CD8-positive, alpha-beta memory T cell (primary cell): ENCODE measurements at places on chromosomes 3 and 15.

- no peak for DNase-seq
Measured at GRCh38 chr3:9846231-9846630, 2.4 kb upstream of the RPUSD3 start.

DNA sequence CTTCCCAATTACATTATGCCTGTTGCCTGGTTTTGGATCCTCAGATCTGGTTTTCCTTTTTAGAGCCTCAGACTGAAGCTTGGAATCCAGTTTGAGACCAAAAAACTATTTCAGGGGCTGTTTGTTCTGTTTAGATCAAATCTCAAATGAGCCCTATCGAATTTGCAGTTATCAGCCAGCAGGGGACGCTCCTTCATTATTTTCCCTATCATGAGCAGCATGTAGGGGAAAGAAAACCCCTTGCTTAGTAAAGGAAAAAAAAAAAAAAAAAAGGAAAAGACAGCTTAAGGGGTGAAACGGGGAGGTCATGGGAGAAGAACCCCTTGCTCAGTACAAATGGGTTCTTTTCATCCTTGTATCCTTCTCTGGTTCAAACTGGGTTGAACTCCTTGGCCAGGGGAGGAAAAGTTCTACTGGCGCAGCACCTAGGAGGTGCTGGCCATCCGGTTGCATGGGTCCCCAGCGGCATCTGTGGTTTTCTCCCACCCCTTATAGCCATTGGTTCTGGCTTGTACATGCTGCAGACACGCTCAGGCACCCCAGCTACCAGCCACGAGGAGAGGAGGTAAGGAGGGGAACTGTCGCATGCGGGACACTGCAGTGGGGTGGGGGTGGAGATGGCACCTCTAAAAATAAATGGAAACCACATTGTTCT is 1375.1 kb upstream of the ALCAM start:
- no peak for DNase-seq

GRCh38 chr3:166489826-166490225 is 652.6 kb upstream of the BCHE start:
- DNase-seq: no peak

DNA sequence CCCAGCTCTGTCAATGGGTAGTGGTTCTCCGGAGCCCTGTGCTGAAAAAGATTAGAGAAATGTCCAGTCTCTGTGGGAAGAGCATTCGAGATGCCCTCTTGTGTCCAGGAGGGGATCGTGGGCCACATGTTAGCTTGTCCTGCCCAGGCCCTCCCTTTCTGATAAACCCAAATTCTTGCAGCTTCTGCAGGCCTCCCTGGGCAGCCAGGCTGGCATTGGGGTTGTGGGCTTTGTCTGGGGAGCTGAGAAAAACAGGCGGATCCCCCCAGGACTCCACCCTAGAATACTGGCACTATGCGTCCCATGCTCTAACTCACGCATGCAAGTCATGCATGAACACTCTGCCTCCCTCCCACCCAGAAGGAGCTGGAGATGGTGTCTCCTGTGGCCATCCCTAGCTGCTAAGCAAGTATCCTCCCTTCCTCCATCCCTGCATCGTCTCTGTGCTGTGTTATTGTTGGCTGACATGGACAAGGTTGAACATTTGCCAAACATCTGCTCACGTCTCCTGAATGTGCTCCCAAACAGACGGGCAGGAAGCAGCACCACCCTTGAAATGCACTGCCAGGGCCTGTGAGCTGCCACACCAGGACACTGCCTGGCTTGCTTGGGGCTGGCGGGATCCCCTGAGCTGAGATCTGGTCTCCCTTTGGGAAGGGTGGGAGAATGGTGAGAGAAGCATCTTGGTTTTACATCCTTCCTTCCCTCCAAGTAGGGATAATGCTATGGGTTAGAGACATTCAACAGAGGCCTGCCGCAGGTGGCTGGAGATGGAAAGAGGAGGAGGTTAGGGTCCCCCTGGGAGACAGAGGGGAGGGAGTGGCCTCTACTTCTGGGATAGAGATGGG is 26.5 kb downstream of the CFAP161 start:
- no peak for DNase-seq

- no peak for DNase-seq
Measured at GRCh38 chr3:72220946-72221345, 436.0 kb upstream of the PROK2 start.

DNA sequence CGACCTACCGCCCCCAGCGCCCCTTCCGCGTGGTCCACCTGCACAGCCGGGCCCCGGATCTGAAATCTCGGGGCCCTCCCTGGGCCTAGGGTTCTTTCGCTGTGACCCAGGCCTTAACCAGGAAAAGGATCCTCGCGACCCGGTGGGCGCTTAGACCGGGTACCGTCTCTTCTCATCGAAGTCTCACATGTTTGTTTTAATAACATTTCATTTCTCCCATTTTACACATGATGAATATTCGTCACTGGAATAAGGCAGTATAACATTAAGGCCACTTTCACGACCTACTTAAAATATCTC is 277 bp upstream of the DALRD3 start:
- no peak for DNase-seq

GRCh38 chr3:105401691-105402149 is 35.0 kb downstream of the ALCAM start:
- no peak for DNase-seq

DNA sequence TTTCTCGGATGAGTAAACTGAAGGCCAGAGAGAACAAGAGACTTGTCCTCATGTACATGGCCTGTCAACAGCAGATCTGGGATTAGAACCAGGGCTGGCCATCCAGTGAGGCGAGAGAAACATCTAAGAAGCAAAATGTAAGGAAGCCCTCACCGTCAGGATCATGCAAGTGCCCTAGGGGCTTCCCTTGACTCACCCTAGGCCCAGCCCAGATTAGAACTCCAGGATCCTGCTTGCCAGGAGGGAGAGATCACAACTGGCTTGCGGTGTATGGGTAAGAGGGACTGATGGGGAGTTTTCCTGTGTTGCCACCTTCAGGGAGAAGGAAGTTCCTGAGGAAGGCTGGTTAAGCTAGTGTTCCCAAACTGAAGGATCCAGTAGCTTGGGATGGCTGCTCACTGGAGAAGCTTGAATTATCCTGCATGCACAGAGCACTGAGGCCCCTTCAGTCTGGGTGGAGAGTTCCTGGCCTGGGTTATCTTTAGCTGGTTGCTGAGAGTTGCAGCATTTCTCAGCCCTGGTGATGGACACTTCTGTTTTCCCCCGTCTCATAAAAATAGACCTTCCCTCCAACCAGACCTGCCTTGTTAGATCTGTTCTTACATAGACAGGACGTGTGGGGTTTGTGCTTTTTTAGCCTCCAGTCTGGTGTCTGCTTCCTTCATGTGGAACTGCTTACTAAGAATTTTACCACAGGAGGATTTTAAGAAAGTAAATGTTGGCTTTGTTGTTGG is 28.2 kb upstream of the XIRP1 start:
- no peak for DNase-seq

- DNase-seq: peak; percentile 97
Measured at GRCh38 chr3:179562591-179563270, at the start of gene ACTL6A. Gene ACTL6A (plus strand): TSS chr3:179562926. CDS start chr3:179563093, 167 bp downstream.

DNA sequence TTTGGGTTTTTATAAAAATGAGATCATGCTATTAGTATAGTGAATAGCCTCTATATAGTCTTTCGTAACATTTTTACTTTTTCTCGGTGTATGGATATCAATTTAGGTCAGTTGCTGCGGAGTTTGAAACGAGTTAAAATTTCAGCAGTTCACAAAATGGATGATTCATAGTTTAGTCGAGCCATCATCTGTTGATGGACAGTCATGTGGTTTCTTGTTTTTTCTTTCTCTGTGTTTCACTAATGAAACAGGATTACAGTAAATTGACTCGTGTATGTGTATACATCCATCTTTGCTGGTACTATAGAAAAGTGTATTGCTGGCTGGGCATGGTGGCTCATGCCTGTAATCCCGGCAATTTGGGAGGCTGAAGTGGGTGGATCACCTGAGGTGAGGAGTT is 106.8 kb downstream of the IGF1R start:
- DNase-seq: no peak

GRCh38 chr15:68389936-68390817 is 41.8 kb downstream of the ITGA11 start:
- no peak for DNase-seq

DNA sequence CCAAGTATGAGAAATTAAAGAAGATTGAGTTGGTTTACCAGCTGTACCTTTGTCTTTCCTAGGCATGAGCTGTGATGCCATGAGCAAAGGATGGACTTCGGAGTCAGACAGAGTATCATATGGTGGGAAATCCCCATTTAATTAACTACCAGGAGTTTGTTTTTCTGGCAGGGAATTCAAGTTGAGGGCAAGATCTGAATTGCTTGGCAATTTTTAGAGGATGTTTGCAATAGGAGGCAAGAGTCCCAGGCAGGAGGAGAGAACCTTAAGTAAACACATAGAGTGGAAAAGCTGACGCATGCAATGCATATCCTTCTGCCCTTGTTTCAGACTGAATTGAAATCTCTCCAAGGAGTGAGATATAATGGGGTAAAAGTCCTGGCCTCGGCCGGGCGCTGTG is 569.7 kb upstream of the MDFIC2 start:
- DNase-seq: no peak

DNA sequence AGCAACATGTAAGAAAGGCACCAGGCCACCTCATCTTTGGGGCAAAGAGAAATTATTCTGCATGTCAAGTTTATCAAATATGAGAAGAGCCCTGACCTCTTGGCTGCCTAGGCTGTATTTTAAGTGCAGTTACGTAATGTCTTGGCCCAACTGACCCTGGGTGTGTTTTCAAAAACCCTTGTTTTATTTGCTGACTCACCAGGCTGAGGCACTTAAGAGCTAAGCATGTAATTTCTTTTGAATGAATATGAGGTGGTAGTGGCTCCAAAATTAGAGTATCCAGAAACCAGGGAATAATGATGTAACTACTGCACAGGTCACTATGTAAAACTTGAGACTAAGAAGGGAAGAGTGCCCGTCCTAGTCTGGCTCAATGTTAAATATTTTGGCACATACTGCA is 24.3 kb downstream of the PGPEP1L start:
- DNase-seq: no peak

DNA sequence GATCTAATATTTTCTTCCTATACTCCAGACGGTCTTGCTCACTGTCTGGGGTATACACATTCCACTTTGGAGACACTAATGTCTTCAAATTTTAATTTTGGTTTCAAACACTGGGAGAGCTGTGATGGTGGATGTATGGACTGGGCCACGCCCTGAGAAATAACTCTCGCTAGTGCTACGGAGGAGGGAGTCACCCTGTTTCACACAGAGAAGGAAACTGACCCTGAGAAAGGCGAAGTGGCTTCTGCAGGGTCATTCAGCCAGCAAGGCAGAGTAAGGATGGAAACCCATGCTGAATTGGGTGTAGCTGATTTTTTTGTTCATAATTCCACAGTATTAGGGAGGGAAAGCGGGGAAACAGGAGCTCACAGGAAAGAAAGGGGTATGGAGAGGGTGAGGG is 8.6 kb upstream of the SKIC8 start:
- DNase-seq: no peak

DNA sequence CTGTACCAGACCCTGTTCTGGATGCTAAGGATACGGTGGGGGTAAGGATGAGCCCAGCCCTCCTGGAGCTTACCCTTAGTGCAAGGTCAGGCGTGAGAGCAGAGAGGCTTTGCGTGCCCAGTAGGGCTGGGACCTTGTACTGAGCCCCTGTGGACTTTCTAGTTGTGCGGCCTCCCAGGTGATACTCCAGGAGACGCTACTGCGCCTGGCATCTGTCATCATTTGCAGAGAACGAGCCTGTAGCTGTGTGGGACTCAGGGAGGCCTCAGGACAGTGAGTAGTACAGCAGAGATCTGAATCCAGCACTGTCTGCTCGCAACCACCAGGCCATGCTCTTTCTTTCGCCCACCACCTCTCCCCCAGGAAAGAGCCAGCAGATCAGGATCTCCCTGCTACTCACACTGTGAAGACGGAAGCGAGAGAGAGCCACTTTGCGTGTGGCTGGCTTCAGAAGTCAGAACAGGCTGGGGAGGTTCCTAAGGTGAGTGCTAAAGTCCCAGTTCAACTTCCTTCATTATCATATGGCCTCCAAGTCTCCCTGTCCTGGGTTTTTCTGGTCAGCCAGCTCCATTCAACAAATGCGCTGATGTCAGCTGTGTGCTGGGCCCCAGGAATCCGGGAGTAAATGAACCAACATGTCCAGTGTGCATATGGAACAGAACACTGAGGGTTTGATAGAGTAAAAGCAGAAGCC is 38.2 kb upstream of the ITGA11 start:
- no peak for DNase-seq

DNA sequence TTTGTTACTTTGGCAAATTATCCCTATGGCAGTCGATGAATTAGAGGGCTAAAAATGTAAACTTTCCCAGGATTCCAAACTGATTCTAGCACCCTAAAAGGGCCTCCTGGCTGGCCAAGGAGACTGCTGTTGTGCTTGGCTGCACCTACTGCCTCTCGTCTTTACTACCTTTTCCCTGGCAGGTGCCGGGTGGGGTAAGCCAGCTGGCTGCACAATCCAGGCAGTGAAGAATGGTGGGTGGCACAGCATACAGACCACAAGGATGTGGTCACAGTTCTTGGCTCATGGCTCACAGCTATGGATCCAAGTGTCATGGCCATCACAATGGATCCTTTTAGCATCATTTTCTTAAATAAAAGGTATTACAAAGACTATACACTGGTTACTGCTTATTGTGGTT is 20.7 kb upstream of the SLC25A26 start:
- DNase-seq: no peak

GRCh38 chr3:120420360-120420759 is 30.4 kb downstream of the FSTL1 start:
- no peak for DNase-seq

DNA sequence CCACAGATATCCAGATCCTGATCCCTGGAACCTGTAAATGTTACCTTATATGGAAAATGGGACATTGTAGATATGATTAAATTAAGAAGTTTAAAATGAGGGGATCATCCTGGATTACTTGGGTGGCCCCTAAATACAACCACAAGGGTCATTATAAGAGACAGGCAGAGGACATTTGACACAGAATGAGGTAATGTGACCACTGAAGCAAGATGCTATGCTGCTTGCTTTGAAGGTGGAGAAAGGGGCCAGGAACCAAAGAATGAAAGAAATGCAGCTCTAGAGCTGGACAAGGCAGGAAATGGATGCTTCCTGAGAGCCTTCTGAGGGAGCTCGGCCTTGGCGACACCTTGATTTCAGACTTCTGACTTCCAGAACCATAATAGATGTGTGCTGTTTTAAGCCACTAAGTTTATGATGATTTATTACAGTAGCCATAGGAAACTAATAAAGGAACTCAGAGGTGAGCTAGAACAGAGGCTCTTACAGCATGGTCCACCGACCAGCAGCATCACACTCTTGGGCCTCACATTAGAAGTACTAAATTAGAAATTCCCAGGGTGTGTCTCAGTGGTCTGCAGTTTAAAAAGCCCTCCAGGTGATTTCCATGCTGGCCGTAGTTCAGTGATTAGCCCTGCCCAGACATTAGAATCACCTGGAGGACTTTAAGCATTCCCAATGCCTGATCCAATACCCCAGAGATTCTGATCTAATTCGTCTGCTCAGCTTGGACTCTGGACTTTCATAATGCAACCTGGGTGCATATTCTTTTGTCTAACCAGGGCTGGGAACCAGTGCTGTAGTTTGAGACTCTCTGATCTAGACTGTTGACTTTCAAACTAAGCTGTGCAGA is 7.5 kb downstream of the COLQ start:
- no peak for DNase-seq

DNA sequence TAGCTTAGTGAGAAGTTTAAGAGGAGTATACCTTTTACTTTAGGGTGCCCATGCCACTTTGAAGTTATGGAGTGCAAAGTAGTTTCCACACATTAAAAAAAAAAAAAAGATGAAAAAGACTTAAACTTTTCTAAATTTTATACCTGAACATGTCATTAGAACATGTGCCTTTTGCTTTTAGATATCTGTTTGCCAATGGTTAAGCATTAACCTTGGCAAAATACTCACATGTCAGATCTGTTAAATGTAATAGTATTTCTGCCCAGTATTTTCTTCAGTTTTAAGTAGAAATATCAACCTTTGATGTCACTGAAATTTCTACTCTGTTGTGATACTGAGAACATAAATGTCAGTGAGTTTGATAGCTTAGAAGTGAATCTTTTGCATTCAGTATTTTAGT is 12.2 kb downstream of the ZFAND6 start:
- DNase-seq: no peak
